ENCODE measurements at places on chromosomes 7 and 10.

DNA sequence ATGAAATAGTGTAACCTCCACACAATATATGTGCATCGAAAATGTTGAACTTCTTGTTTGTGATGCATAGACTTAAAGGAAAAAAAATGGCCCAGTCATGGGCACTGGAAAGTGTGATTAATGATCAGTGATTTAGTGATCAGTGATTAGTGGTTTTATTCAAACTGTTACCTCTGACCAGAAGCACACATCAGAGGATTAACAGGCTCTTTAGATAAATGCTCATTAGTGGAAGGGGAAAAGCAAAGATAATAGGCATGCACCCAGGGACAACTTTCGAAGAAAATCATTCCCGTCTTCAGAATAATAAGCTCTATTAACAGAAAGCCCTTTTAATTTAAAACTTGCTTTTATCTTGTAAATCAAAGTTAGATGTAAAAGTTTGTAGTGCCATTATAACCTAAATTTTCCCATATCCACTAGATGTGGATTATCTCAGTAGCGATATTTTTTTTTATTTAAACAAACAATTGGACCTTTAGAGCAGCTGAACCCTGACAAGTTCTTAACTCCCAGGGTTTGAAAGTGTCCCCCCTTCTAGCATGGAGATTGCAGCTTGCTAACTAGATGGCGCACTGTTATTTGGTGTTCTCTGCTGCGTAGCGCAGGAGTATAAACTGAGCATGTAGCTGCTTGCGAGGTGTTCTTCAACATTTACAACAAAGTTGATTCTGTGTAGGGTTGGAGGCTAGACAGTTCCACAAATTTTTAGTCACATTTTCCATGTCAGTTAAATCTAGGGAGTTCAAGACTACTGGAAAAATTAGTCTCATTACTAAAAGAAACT, at the start of gene CREB5:
Gene CREB5 (plus strand): TSS at position 643 of the 787 bp plus-strand sequence. CDS start 397 bp downstream, outside the sequence.
- DNase-seq = no peak

- DNase-seq = no peak
Measured at GRCh38 chr7:99648843-99649242, 31.0 kb downstream of the CYP3A5 start.

DNA sequence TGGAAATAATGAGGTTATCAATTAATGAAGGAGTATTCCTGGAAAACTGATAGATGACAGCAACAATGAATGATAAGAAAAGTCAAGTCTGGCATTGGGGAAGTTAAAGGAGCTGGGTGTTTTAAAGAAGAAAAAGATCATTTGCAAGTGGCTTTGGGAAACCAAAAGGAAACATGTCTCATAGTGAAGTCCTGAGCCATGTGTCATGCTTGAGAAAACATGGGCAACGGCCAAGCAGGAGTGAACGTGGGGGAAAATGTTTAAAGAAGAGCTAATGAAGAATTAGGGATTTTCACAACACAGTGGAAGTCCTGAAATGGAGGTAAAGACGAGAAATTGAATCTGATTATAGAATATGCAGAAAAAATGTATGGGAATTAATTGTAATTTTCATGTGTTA, 1383.2 kb upstream of the CELF2 start:
- DNase-seq = no peak

DNA sequence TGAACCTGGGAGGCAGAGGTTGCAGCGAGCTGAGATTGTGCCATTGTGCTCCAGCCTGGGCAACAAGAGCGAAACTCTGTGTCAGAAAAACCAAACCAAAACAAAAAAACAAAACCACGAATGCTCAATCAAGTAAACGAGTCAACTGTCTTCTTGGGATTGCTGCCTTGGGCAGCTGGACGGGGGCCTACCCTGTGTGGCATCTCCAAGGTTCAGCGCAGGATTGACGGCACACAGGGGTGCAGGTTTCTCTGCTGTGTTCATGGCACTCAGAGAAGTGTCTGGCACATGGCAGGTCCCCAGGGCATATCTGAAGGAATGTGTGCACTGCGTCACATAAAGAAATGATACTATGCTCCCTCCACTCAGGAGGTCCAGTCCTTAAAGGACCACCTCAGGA, 25.2 kb upstream of the CRYGN start:
- no peak for DNase-seq

DNA sequence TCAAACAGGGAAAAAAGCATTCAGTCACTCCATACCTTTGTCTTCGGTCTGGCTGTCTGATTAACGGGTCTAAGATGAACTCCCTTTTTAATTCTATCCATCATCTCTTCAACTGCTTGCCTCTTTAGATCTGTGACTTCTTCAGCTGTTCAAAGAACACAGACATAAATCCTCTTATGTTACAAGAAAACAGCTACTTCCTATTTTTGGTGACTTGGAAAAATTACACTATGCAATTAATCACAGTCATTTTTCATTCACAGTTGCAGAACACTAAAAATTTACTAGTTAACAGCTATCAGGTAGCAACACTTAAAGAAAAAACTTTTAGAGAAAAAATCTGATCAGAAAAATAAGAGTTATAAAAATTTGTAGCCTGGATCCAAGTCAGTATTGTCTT, 66.0 kb downstream of the ENO4 start:
- DNase-seq = no peak

DNA sequence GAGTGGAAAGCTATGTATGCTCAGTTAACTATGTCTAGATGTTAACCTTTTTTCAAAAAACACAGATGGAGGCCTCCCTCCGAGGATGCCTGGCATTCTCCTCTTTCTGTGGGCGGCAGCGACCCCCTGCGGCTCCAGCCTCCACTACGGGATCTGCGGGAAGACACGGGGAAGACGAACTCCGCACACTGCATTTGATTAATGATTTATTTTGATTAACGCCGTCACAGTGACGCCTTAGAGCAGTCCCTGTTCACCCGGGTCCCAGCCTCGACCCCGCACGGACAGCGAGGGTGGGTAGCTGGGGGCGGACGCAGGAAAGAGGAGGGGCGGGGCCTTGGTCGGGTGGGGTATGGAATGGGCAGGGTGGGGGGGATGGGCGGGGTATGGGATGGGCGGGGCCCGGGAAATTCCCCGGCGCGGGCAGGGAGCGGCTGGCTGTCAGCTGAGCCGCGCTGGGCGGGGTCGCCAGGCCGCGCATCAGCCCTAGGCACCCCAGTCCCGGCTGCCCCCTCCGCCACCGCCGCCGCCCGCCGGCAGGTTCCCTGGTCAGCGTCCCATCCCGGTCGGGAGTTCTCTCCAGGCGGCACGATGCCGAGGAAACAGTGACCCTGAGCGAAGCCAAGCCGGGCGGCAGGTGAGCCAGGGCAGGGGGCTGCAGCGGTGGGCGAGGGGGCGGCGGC, at the start of gene OPTN:
Gene OPTN (plus strand): TSS at position 498 of the 683 bp plus-strand sequence. CDS start 8,960 bp downstream, outside the sequence.
- peak; percentile 70 for DNase-seq

- DNase-seq = no peak
Measured at GRCh38 chr10:30094601-30095000, 35.2 kb upstream of the JCAD start.

DNA sequence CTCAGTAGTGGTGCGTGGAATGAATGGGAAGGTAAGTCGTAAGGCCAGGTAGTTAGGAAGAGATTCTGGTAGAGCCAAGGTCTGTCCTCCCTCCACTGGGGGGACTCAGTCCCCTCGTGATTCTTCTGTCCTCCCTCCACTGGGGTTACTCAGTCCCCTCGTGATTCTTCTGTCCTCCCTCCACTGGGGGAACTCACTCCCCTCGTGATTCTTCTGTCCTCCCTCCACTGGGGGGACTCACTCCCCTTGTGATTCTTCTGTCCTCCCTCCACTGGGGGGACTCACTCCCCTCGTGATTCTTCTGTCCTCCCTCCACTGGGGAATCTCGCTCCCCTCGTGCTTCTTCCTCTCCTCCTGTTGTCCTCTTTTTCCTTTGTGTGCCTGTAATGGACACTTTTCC, 125.1 kb downstream of the CELF2 start:
- DNase-seq = no peak
